ENCODE measurements at places on chromosomes 3 and 15. TPM values are rescaled to one million over a fixed set of nuclear protein-coding genes. Genes with fewer than 3 reads are reported as not detected.

Gene MASP1
- not detected for total RNA-seq

Gene RARRES1
- 7.6 TPM for total RNA-seq

Gene NUTM1
- not detected for total RNA-seq

Gene MYLK
- total RNA-seq, result 10.5 TPM

Gene SPSB4
- 0.14 TPM for total RNA-seq

All from A549 treated with GW870086 at 1 μM for 4 hours (cell line).